ENCODE measurements at places on chromosomes 5 and 9.

DNA sequence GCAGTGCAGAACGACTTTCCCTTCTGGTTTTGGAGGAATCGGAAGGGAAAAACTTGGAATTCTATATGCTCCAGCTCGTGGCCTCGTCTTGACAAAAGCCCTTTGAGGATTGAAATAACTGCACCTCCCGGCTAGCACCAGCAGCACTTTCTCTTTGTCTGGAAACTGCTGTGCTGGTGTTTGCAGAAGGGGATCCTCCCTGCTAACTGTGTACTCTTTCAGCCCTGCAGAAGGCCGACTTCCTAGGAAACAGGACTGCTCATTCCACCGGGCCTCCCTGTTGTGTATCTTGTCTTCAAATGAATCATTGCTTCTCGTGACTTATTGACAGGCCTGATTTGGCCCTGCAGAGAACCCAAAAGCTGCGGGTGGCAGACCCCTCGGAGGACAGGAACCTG, 23.6 kb downstream of the STC2 start:
- no peak for DNase-seq

DNA sequence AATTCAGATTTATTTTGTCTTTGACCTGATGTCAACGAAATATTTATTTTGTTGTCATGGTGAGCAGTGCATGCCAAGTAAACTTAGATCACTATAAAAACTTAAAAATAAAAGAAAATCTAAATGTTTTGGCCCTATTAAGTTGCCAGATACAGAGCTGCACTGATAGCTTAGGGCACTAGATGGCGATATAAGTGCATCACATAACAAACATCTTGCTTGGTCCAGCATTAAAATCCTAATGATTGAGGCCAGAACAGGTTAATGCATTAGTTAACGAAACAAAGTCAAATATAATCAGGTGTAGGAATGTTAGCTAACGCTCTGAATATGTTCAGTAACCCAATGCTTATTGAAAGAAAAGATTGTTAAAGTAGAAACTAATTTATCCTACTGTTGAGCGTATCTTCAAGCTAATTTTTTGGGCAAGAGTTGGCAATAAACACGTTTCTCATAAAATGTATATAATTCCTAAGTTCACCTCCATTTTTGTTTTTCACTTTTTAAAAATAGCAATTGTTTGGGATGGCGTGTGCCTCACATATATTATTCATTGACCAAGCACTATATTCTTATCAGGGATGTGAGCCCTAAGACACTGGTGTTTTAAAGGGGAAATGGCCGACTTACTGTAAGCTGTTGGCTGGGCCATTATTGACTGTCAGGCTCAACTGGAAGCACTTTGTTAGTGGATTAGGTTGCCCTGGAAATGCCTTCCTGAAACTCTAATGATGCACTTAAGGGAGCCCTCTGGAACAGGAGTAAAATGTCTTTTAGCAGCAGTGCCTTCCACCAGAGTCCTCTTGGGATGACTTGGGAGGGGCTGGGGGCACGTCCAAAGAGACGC, 33.3 kb downstream of the KCTD16 start:
- DNase-seq, result peak; percentile 37

GRCh38 chr9:36049408-36049807, 12.7 kb downstream of the RECK start:
- DNase-seq, result no peak

DNA sequence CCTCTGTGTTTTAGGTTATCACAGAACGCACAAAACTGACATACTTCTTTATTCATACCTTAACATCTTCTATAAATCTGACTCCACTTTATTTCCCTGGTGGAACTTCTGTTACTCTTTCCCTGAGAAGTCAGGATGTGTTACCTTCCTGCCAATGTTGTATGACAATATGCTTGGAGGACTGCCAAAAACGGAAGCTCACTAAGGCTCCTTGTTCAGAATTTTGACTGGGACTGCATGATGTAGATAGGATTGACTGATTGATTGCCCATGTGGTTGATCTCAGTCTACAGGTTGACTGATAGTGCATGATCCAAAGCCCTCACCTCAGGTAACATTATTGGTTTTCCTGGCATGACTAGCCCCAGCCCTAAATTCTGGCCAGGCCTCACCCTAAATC, 319.4 kb downstream of the TLR4 start:
- DNase-seq, result no peak

DNA sequence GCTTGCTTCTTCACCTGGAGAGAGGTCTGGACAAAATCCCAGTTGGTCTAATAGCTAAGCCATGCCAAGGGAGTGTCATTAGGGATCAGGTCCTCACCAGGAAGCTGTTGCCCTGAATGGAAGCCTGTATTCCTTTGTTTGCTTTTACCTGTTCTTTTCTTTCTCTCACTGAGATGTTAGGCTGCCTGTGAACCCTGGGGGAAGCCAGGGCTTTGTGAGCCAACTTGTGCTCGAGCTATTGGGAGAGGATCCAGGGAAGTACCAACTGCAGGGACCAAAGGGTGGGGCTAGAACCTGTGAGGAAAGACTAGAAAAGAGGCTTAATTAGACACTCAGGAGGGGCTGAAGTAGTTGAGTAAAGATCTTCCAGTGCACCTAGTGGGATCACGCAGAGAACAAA, 451.2 kb upstream of the TLE4 start:
- DNase-seq, result no peak

DNA sequence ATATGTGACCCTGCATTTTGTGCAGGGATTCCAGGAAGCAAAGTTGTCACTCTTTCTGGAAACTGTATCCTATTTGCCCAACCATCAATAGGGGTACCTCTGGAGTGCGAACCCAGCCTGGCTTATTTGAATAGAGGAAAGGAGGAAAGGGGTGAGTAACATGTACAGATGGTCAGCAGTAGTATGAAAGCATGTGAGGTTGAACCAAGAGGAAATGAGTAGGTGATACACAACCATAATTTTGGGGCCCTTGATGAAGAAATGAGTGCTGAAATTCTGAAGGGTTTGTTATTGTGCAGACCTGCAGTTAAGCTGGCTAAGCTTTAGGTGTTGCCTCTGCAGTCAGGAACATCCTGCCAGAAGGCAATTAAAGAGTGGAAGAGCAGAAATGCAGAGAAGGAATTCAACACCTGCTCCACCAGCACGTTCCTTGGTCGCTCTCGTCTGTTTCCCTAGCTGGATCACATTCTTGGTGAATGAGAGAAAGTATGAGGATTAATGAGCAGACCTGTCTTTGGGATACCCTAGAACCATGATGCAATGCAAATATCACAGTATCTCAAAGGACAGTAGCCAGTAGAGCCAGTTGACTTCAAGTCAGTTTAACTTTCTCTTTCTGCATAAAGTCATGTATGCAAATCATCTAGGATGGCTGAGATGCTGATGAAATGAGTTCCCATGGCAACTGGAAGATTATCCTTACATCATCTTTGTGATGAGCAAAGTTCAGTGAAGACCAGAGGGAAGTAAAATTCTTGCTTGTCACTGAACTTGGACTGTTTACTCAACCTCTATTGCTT, 13.2 kb upstream of the IL12B start:
- DNase-seq, result no peak

GRCh38 chr5:151107084-151107483, 26.2 kb upstream of the TNIP1 start:
- no peak for DNase-seq

GRCh38 chr9:23380821-23381220, 445.2 kb downstream of the ELAVL2 start:
- DNase-seq, result no peak

GRCh38 chr5:75028090-75028489, 24.3 kb downstream of the GCNT4 start:
- no peak for DNase-seq

- no peak for DNase-seq
Measured at GRCh38 chr9:111886983-111887718, 9.5 kb upstream of the UGCG start.

- DNase-seq, result no peak
Measured at GRCh38 chr5:60538426-60538825, 161.5 kb downstream of the DEPDC1B start.

DNA sequence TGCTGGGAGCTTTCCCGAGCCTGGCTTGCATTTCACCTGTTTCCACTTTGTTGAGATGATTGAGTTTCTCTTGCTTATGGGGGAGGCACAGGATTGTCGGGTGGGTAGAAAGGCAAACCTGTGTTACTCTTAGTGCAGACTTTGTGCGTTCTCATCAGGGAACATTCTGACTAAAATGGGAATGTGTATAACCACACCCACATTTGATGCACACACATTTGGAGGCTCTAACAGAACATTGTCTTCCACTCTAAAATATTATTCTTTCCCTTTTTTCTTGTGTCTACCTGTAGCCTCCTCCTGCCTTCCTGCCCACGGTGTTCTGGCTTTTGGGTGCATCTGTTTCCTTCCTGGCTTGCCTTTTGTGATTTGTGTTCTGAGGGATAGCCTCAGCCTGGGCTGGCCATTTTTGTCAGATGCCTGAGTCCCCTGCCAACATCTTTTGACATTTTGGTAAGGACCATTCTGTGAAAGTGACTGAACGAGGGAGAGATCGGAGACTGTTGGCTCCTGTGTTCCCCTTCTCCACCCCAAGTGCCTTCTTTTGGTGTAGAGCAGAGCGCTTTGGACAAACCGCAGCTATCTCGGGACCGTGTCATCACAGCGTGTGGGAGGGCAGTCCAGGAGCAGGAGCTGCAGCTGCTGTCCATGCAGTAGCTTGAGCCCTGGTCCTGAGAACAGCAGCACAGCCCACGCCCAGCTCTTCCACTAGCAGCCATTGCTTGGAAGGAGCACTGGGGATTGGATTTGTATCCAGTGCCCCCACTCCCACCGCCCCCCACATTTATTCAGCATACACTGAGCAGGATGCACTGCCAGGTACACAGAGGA, 101.4 kb downstream of the ARHGAP26 start:
- DNase-seq, result no peak

DNA sequence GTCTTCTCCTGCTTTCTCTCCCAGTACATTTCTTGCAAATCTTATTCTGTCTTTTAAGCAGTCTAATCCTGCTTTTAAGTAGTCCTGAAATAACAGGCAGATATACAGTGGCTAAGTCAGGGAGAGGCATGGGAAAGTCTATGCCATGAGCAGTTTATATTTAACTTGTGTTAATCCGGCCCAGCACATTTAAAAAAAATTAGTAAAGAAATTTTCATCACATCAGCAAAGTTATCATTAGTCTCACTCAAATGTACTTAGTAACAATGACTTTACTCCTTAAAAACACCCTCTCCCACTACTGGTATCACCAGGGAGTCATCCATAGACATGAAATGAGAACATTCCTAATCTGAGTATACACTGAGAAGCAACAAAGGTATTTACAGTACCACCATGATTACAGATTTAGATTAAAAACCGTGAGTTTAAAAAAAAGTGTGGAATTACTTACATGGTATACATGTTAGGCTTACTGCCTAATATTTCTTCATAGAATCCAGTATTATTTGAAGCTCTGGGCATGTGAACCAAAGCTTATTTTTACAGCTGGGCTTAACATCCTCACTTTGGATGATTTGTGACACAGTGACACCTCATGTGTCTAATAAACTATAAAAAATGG, 75.9 kb upstream of the DAB2 start:
- no peak for DNase-seq

DNA sequence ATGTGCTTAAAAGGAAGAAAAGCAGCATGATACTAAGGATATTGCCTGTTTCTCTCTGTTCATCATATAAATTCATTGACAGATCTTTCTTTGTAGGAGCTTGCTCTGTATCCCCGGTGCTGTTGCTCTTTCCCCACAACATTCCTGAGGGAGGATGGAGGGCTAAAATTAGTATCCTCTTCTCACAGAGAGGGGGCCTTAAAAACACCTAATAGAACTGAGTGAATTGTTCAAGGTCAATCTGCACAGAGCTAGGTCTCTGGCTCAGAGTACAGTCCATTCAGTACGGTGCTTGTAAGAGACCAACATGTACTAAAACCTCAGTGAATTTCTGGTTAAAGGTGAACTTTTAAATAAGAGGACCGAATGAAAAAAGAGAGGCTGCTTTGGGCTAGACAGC, 88.7 kb downstream of the PALM2AKAP2 start:
- no peak for DNase-seq

DNA sequence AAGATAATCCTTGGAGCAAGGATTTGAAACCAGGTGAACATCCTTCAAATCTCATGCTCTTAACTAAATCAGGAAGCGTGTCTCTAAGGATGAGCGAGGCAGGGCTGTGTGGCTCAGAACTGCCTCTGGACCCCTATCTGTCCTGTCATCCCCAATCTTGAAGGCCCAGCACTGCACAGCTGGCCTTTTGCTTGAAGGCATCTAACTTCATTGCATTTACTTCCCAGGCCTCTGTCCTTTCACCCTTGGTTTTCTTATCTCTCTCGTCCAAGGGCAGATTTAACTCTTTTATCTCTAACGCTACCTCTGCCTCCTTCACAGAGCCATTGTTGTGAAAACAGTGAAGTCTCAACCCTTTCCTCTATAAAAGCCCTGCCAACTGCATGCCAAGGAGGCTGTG, 83.8 kb downstream of the UGCG start:
- no peak for DNase-seq

DNA sequence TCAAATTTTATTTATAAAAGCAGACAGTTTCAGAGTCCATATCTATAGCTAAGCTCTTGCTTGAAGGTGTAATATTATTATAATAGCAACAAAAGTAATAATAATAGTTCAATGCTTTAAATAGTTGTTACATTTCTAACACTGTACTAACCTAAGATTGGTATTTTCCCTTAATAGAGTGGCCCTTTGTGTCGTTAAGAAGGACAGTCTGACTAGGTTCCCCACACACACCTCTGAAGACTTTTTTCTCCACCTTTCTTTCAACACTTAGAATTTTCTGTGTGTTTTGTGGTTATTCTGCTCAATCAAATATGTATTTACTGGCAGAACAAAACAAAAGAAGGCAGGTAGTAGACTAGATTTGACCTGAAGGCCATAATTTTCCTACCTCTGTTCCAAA, 223.2 kb upstream of the ACO1 start:
- no peak for DNase-seq

DNA sequence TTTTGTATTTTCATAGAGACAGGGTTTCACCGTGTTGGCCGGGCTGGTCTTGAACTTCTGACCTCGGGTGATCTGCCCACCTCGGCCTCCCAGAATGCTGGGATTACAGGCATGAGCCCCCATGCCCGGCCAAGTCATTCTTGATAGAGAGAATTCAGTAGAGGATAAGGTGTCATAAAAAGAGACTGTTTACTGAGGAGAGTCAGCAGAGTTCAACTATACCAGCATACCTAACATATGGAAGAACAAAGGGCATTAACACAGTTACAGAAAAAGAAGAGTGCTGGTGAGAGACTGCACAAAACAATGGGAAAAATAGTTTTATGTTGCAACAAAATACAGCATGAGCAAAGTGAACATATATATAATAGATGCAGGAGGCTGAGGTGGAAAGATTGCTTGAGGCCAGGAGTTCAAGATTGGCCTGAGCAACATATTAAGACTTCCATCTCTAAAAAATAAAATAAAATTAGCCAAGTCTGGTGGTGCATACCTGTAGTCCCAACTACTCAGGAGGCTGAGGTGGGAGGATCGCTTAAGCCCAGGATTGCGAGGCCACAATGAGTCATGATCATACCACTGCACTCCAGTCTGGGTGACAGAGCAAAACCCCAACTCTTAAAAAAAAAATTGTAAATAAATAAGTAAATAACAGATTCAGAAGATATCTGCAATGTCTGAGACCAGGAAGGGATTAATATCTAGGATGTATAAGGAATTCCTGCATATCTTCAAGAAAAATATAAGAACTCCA, 19.5 kb downstream of the B4GALT1 start:
- no peak for DNase-seq

- DNase-seq, result no peak
Measured at GRCh38 chr5:131441184-131441583, 177.3 kb downstream of the CDC42SE2 start.

GRCh38 chr5:71528206-71528605, 58.9 kb upstream of the MCCC2 start:
- DNase-seq, result no peak

- DNase-seq, result no peak
Measured at GRCh38 chr5:144484124-144484897, 313.6 kb downstream of the KCTD16 start.

- no peak for DNase-seq
Measured at GRCh38 chr5:119483155-119483554, 30.9 kb downstream of the HSD17B4 start.
